Parietal lobe (tissue), 2 donors: ENCODE measurements at places on chromosomes 3 and 15. TPM values are rescaled to one million over a fixed set of nuclear protein-coding genes. Genes with fewer than 3 reads are reported as not detected.

Gene OXTR
- 2.5 TPM for total RNA-seq

Gene ISLR
- total RNA-seq: 1.6 TPM

Gene TERC
- 57.6 TPM for total RNA-seq

Gene GASK1A
- total RNA-seq: 11.6 TPM

Gene GCSAM
- not detected for total RNA-seq

Gene CLSTN2
- total RNA-seq: 33.2 TPM

Gene GP9
- total RNA-seq: not detected

Gene ATP13A5
- total RNA-seq: 0.63 TPM

Gene VWA5B2
- 0.63 TPM for total RNA-seq

Gene ROBO1
- 269 TPM for total RNA-seq

Gene MME
- total RNA-seq: 5.9 TPM

Gene MST1R
- total RNA-seq: 3.8 TPM

Gene KCNMB3
- total RNA-seq: 9.7 TPM

Gene LYZL4
- total RNA-seq: not detected

Gene ZMYND10
- 3.4 TPM for total RNA-seq

Gene CATSPER2
- total RNA-seq: 18.2 TPM

Gene SOX2
- 93.6 TPM for total RNA-seq

Gene INSYN1
- total RNA-seq: 28.5 TPM

Gene CLDN18
- not detected for total RNA-seq

Gene SPG21
- 52.9 TPM for total RNA-seq

Gene ANKUB1
- 0.63 TPM for total RNA-seq

Gene CP
- total RNA-seq: 0.94 TPM

Gene FEZF2
- total RNA-seq: 19.1 TPM

Gene MYO5C
- total RNA-seq: 2.8 TPM

Gene RHCG
- 2.8 TPM for total RNA-seq

Gene OR4M2
- not detected for total RNA-seq

Gene CAND2
- 25.7 TPM for total RNA-seq

Gene NKIRAS1
- 31.6 TPM for total RNA-seq

Gene ADAMTSL3
- 40.4 TPM for total RNA-seq

Gene C3orf20
- total RNA-seq: 0.31 TPM

Gene CCDC51
- total RNA-seq: 6.9 TPM

Gene TRANK1
- 20.0 TPM for total RNA-seq

Gene RAF1
- 316 TPM for total RNA-seq

Gene RPL39L
- 13.5 TPM for total RNA-seq

Gene CCDC13
- total RNA-seq: 2.8 TPM

Gene CCDC39
- 0.63 TPM for total RNA-seq

Gene GOLGA8R
- total RNA-seq: 1.6 TPM

Gene GATM
- total RNA-seq: 128 TPM

Gene CDC25A
- total RNA-seq: 6.9 TPM

Gene TJP1
- 80.4 TPM for total RNA-seq

Gene SLCO2A1
- 0.31 TPM for total RNA-seq

Gene CADM2
- 120 TPM for total RNA-seq
